Type B pancreatic cell (in vitro differentiated cells): ENCODE measurements at places on chromosomes 3 and 15. TPM values are rescaled to one million over a fixed set of nuclear protein-coding genes. Genes with fewer than 3 reads are reported as not detected.
A peak's percentile ranks its signal among the peaks of the same experiment; 100 is the strongest.

DNA sequence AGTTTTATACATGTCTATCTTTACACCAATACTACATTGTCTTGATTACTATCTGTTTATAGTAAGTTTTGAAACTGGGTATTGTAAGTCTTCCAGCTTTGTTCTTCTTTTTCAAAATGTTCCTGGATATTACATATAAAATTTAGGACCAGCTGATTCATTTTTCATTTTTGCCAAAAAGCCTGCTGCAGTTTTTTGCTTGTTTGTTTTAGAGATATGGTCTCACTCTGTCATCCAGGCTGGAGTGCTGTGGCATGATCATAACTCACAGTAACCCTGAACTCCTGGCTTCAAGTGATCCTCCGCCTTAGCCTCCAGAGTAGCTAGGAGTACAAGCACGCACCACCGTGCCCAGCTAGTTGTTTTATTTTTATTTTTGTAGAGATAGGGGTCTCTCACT is 20.4 kb upstream of the AP4E1 start:
- no peak overlapping the region for H3K27ac ChIP-seq
- H3K4me3 ChIP-seq: no peak overlapping the region
- H3K27me3 ChIP-seq: no peaks in the 10 kb centered on the region
- no peaks in the 10 kb centered on the region for H3K36me3 ChIP-seq
- H3K4me1 ChIP-seq: peaks cover 6% of the 10 kb centered on the region

DNA sequence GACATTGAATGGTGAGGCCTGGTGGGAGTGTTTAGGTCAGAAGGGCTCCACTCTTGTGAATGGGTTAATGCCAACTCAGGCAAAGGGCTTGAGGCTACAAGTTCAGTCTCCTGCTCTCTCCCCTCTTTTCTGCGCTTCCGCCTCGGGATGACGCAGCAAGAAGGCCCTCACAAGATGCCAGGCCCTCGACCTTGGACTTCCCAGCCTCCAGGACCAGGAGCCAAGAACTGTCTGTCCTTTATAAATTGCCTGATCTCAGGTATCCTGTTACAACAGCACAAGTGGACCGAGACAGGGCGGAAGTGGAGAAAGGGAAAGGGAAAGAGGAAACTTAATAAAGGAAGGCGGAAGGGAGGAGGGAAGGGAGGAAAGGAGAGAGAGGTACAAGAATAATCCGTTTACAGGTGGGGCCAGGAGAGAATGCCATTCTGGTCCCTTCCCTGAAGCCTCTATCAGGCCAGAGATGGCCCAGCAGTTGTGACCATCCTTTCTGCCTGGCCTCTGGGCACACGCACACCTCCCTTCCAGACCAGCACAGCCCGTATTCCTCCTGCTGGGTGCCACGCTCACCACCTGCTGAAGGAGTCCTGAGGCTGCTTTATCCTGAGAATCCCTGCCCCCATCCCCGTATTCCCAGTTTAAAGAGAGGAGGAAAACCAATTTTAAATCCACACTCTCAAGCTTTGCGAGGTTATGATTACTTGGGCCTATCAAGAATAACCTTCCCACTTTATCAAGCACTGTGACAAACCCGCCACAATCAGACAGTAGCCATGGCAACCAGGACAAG is 64.2 kb downstream of the OXNAD1 start:
- DNase-seq: no peak
- peaks cover 28% of the 10 kb centered on the region for H3K36me3 ChIP-seq
- no peak overlapping the region for H3K4me3 ChIP-seq
- no peaks in the 10 kb centered on the region for H3K27me3 ChIP-seq
- no peak overlapping the region for H3K27ac ChIP-seq

GRCh38 chr3:172077197-172077757 is 37.9 kb downstream of the FNDC3B start:
- H3K27me3 ChIP-seq: no peaks in the 10 kb centered on the region
- no peak overlapping the region for H3K27ac ChIP-seq
- no peak for DNase-seq
- H3K4me1 ChIP-seq: peaks cover 52% of the 10 kb centered on the region
- H3K4me3 ChIP-seq: no peak overlapping the region

DNA sequence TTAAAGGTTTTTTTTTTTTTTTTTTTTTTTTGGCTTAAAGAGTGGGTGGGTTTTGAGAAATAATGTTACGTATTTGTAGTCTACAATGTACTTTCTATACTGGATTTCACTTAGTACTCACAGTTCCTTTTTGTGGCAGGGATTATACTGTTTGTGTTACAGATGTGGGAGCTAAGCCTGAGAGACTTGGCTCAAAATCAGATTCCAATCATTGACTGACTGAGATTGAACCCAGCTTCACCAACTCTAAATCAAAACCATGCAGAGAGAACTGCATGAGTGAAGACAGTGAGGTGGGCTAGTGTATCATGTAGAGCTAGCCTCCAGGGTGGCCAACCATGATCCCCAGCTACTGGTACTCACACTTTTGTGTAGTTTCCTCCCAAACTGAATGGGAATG is 68.0 kb downstream of the TMEM108 start:
- H3K4me1 ChIP-seq: peaks cover 11% of the 10 kb centered on the region
- no peaks in the 10 kb centered on the region for H3K36me3 ChIP-seq
- H3K27me3 ChIP-seq: no peaks in the 10 kb centered on the region
- no peak for DNase-seq
- no peak overlapping the region for H3K4me3 ChIP-seq

- H3K27me3 ChIP-seq: no peaks in the 10 kb centered on the region
- H3K36me3 ChIP-seq: peaks cover 2% of the 10 kb centered on the region
- H3K4me3 ChIP-seq: no peak overlapping the region
- H3K27ac ChIP-seq: peak overlapping the region; percentile 32
These were observed 15.0 kb upstream of the THUMPD3 start for GRCh38 chr3:9347887-9348286.

DNA sequence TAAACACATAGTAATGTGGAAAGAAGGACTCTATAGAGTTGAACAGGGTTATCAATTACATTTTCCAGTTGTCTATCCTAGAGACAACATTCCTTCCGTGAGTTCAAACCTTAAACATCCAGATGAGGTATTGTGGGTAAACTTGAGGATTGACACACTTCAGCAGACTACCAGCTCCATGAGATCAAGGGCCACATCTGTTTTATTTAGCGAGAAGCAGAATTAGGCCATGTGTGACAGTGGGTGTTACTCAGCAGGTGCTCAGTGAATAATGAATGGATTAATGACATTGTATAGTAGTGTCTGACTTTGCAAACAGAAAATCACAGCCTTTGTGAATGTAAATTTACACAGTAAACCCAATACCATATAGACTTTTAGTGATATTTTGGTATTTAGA is 941.1 kb upstream of the CFAP20DC start:
- H3K4me1 ChIP-seq: peaks cover 6% of the 10 kb centered on the region
- peaks cover 17% of the 10 kb centered on the region for H3K27me3 ChIP-seq
- no peak overlapping the region for H3K4me3 ChIP-seq
- no peaks in the 10 kb centered on the region for H3K36me3 ChIP-seq

DNA sequence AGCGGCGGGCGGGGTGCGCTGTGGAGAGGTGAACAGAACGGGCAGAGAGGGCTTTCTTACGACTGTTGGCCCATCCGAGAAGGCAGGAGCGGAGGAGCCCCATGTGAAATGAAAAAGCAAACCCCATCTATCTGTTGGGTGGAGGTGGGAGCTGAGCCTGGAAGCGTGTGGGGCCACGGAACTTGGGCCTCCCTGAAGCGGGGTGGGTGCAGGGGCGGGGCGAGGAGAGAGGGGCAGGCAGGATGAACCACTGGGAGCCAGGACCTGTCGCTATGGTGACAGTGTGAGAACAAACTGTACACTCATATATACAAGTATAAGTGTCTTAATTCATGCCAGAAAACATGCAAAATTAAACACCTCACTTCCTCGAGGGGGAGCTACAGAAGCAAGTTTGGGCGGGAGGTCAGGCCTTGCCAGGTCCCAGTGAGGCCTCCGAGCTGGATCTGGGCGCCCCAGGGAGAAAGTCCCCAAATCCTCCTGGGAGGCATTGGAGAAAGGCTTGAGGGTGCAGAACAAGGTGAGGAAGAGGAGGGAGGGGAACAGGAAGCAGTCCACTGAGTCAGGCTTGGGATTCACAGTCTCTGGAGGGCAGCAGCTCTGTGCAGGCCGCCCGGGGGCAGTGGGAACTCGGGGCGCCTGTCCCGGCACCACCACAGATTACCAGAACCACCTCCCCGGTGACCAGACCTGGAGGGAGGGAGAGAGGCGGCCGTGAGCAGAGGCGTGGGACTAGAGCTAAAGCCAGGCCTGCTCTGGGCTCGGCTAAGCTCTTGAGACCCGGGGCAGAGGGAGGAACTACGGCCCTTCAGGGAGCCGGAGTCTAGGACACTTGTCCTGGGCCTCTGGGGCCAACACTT is 34.8 kb downstream of the RBPMS2 start:
- H3K36me3 ChIP-seq: no peaks in the 10 kb centered on the region
- DNase-seq: no peak
- H3K4me1 ChIP-seq: peaks cover 6% of the 10 kb centered on the region
- no peaks in the 10 kb centered on the region for H3K27me3 ChIP-seq

- H3K4me3 ChIP-seq: no peak overlapping the region
- peaks cover 47% of the 10 kb centered on the region for H3K4me1 ChIP-seq
- no peaks in the 10 kb centered on the region for H3K36me3 ChIP-seq
- no peak overlapping the region for H3K27ac ChIP-seq
These were observed 34.0 kb downstream of the PCSK6 start for GRCh38 chr15:101455291-101456025.

DNA sequence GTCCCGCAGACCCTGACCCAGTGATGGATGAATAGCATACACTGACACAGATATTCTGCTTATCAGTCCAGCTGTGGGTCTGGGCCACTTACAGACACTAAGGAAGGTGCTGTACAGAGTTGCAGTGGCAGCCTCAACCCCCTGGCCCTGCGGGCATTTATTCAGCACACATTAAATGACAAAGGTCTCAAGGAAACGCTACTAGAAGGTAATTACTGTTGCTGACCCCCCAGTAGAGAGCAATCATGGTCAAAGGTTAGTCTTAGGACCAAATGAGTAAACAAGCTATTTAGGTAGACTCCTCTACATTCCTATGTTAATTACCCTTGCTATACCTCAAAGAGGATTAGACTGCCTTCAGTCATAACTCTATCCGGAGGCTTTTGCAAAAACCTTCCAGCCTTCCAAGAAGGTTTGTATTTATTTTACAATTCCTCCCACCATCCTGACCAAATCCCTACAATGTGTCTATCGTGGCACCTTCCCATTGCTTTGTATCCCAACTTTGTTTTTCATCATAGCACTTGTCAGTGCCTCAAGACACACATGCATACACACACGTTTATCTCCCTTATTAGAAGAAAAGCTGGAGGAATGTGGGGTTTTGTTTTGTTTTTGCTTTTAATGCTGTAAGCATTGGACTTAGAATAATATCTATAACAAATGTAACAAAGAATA is 227.9 kb downstream of the PYDC2 start:
- no peaks in the 10 kb centered on the region for H3K27me3 ChIP-seq
- no peak for DNase-seq
- H3K4me3 ChIP-seq: no peak overlapping the region
- no peaks in the 10 kb centered on the region for H3K36me3 ChIP-seq
- no peak overlapping the region for H3K27ac ChIP-seq
- H3K4me1 ChIP-seq: no peaks in the 10 kb centered on the region

GRCh38 chr15:53675832-53676231 is 83.6 kb downstream of the WDR72 start:
- no peak for DNase-seq
- H3K4me3 ChIP-seq: no peak overlapping the region
- peaks cover 7% of the 10 kb centered on the region for H3K27me3 ChIP-seq

DNA sequence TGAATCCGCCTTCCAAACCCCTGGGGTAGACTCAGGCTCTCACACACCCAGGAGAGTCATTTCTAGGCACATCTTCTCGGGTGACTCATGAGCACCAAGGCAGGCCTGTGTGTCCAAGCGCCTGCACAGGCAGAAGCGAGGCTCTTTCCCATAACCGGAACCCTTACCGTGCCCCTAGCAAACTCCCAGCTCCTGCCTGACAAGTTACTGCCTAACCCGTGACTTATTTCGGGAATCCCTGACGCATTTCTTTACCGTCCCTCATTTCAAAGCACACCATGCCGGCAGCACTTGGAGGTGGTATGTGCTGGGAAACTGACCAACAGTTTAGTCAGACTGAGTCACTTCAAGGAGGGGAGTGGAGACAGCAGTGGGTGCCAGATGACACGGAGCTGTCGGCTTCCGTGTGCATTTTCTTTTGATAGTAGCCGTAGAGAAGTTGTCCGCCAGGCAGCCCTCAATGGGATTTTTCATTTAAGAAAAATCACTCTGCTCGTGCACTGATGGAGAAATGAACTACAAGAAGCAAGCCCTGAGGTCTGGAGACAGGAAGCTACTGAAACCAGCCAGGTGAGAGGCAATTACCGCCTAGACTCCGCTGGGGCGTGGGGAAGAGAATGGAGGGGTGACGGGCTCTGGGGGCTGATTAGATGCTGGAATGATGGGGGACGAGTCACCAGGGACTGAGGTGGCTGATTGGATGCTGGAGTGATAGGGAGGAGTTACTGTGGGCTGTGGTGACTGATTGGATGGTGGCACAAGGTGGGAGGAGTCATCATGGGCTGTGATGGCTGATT is 17.3 kb upstream of the HRH1 start:
- H3K4me3 ChIP-seq: peak overlapping the region; percentile 10
- no peaks in the 10 kb centered on the region for H3K36me3 ChIP-seq
- peaks cover 5% of the 10 kb centered on the region for H3K27me3 ChIP-seq
- peak overlapping the region; percentile 19 for H3K27ac ChIP-seq

GRCh38 chr3:155239960-155240359 is 53.5 kb downstream of the STRIT1 start:
- no peaks in the 10 kb centered on the region for H3K27me3 ChIP-seq
- H3K36me3 ChIP-seq: no peaks in the 10 kb centered on the region
- no peak overlapping the region for H3K27ac ChIP-seq
- H3K4me3 ChIP-seq: no peak overlapping the region
- no peak for DNase-seq
- peaks cover 12% of the 10 kb centered on the region for H3K4me1 ChIP-seq

DNA sequence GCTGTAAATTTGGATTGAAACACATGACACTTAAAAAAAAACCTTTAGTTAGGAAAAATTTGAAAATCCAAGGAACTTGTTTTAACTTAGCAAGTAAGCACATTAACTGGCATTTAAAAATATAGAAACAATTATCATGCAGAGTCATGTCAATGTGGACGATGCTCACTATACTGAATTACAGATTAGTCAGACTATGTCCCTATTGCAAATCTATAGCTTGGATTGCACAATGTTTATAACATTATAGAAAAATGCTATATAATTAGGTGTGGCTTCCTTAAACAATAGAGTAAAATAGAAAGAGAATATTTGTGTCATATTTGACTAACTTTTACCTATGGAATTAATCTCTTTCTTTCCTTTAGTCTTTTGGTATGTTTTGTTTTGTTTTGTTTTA is 48.4 kb upstream of the TUSC7 start:
- no peak overlapping the region for H3K4me3 ChIP-seq
- no peak for DNase-seq
- no peaks in the 10 kb centered on the region for H3K27me3 ChIP-seq
- peaks cover 17% of the 10 kb centered on the region for H3K4me1 ChIP-seq
- H3K36me3 ChIP-seq: no peaks in the 10 kb centered on the region
- H3K27ac ChIP-seq: no peak overlapping the region

Gene GOLGA6A
- not detected in 2 replicates for total RNA-seq

Gene RLBP1
- total RNA-seq: not detected in 2 replicates

Gene KBTBD12
- total RNA-seq: 0.50 TPM in 1 of 2 replicates, not detected in the other

Gene SLC22A14
- total RNA-seq: 0.29 TPM in 1 of 2 replicates, not detected in the other

Gene TMCO5A
- not detected in 2 replicates for total RNA-seq
